HL-60 (cell line): ENCODE measurements at places on chromosomes 11 and 22.

- no peak for DNase-seq
Measured at GRCh38 chr11:121012091-121012490, 11.8 kb upstream of the TBCEL start.

DNA sequence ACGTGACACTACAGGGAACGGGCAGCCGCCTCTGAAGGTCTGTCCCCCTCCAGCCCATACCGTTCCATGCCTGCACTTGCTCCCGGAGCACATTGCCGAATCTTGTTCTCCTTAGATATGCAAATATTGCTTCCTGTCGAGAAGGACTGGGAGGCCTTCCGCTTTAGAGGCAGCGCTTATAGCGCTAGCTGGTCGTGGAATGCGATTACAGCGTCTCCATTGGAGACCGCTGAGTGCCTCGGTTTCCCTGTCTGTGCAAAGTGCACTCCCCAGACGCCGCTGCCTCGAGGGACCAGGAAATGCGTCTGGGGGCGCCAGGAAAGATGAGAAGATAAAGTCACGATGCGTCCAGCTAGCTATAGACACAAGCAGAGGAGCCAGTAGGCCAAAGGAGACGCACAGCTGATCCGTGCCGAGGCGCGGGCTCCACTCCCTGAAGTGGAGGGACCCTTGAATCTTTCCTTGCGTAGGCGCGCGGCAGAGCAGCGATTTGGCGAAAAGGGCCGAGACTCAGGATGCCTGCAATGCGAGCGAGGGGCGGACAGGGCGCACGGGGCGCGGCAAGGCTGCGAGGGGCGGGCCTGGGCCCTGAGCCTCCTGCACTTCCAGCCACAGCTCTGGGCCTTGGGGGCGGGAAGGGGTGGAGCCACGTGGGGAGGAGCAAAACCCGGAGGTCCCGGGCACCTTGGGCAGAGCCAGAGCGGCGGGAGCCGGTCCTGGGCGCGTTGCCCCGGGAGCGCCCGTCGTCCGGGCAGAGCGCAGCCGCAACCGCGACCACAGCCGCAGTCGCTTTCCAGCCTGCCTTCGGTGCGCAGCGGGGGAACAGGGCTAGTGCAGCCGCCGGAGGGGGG is at the start of gene RASSF10:
RASSF10 (plus strand) TSS at position 692 of the 851 bp plus-strand sequence. CDS start 261 bp downstream, outside the sequence.
- no peak for DNase-seq

- DNase-seq, result no peak
Measured at GRCh38 chr11:2564008-2564530, 119.3 kb downstream of the KCNQ1 start.

DNA sequence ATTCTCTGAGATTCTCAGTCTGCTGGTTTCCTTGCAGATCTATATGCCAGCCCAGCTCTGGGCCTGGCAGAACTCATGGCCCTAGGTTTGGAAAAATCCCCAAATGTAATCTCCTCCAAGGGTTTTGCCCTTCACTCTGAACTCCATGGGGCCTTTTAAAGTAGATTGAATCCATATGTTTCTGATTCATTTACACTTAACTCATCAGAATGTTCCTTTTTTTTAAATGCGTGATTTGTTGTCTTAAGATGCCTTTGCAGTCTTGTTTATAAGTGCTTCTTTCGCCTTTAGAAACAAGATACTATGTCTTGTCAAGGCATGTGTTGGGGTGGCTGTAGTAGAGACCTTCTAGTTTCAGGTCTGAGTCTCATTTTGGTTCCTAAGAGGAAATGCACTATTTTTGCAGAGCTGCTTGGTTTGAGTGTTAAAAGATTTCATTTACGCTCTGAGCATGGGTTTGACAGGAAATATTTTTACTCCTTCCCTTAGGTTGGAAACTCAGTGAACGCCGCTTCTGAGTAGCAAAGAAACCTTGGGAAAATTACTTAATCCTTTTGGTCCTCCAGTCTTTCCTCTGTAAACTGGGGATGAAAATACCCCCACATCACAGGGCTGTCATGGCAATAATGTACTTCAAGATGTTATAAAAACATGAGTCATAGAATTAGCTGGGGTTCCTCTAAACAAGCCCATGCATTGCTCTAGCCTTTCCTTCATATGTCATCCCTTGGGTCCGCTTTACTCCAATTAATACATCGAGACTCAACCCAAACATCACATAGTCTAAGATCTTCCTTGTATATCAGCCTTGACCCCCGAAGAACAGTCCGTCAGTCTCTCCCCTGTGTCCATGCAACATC is 83.5 kb downstream of the SNX19 start:
- DNase-seq, result no peak

- peak; percentile 94 for DNase-seq
Measured at GRCh38 chr11:47355283-47356128, 3.0 kb upstream of the MYBPC3 start.

- no peak for DNase-seq
Measured at GRCh38 chr11:67251841-67252240, 14.4 kb upstream of the GRK2 start.

DNA sequence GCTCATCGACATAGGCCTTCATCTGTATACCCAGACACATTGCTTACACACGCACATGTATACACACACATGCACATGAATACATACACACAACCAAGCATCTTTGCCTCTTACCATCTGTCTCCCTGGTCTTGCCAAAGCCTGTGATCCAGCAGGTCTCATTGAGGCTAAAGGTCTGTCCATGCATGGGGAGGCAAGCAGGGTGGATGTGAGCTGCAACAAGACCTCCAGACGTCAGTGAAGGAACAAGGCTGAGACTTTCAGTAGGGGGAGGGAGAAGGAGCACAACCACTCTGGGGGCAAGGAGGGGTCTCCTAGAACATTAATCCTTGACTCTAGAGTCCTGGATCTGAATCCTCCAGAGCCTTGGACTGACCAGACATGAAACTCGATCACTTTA is 23.7 kb downstream of the TMPRSS13 start:
- DNase-seq, result no peak
